ENCODE measurements at places on chromosomes 11 and 22. TPM values are rescaled to one million over a fixed set of nuclear protein-coding genes. Genes with fewer than 3 reads are reported as not detected.

Gene DLG2
- 1.3 TPM for total RNA-seq

Gene SLC2A11
- 12.2 TPM for total RNA-seq

Gene GDPD4
- 0.64 TPM for total RNA-seq

Gene P2RX6
- 3.5 TPM for total RNA-seq

Gene BSX
- total RNA-seq: not detected

Gene LARGE2
- not detected for total RNA-seq
